Activated CD4-positive, alpha-beta T cell treated with anti-CD3 and anti-CD28 coated beads for 1 hour (primary cell): ENCODE measurements at places on chromosomes 7 and 10.

GRCh38 chr10:93993414-93993781, 333 bp upstream of the PLCE1 start:
- no peak for DNase-seq

DNA sequence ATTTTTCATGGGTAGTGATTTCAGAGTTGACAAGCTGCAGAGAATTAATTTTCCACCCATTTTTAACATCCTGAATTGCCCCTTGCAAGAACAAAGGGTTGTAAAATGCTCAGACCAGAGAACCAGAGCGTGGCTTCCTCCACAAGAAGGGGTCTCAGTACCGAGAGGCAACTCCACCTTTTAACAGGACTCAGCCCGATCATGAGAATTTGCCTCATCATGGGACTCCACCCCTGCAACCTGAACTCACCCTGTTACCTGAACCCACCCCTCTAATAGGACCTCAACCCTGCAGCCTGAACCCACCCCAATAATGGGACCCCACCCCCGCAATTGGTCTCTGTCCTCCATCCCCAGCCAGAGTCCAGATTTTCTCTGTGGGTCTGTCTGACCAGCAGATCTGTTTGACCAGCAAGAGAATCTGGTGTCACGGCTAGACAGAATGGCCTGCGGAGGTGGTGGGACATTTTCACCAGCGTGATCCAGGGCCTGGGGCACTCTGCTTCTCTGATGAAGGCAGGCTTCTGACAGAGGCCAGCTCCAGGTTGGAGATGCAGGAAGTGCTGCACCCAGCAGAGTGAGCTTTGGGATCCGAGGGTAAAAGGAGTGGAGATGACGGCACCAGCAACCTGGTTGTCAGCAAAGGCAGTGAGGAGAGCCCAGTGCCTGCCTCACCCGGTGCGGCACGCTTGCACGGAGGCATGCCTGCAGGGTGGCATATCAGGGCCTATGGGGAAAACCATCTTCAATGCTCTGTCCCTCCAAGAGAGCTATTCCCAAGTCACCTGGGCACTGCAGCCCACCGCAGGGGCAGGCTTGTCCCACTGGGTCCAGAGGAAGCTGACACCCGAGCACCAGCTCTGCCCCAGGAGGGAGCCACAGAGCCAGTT, 136.6 kb downstream of the TCERG1L start:
- no peak for DNase-seq

GRCh38 chr7:12609561-12609960, 39.0 kb downstream of the SCIN start:
- DNase-seq: no peak

DNA sequence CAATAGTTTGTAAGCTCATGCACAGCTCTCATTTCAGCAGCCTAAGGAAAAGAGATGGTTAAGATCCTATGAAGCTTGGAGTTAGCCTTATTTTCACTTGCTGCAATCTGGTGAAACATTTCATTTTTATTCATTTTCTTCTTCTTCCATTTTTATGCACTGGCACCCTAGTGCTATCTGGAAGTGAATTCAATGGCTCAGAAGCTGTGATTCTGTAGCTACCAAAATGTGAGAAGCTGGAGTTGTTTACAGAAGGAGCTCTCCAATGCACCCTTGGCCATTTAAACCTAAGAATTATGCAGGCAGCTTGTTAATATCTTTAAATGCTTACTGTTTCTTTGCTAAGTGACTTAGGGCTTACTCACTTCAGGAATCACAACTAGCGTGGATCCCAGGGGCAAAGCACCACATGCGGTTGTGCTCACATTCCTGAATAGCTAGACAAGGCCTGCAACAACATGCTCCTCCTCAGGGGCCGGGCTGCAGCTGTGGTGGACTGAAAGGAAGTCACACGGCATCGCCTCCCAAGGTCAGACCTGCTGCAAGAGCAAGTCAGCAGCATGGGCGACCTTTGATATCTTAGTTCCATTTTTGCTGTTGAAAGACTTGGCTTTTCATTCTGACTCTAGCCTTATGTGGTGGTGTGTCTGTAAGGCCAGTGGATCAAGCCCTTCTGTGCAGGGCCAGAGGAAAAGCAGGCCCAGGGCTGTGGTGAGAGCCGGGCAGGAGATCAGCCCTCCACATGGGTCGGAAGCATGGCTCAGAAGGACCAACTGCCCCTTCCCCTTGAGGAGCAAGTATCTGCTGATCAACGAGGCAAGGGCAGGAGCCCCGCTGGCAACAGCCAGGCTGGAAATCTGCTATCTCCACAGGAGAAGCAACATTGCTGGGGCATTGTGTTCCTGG, 91.9 kb upstream of the MBL2 start:
- DNase-seq: no peak

GRCh38 chr7:155469-155900, 36.9 kb upstream of the FAM20C start:
- DNase-seq: no peak

DNA sequence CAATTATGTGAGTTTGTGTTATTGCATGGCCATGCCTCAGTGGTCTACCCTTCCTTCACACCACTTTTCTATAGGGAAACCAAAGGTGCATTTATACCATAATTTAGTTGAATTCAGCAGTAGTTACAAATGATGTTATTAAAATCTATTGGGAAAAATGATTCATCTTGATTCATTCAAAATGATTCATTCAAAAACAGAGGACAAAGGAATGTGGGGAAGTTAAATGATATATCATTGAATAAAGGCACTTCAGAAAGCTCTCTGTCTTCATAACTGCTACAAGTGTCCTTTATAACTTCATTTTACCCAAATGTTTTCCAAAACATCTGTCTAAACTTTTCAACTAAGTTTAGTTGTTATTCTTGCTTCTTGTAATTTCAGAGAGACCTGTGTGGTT, 722.9 kb downstream of the GRM8 start:
- no peak for DNase-seq

DNA sequence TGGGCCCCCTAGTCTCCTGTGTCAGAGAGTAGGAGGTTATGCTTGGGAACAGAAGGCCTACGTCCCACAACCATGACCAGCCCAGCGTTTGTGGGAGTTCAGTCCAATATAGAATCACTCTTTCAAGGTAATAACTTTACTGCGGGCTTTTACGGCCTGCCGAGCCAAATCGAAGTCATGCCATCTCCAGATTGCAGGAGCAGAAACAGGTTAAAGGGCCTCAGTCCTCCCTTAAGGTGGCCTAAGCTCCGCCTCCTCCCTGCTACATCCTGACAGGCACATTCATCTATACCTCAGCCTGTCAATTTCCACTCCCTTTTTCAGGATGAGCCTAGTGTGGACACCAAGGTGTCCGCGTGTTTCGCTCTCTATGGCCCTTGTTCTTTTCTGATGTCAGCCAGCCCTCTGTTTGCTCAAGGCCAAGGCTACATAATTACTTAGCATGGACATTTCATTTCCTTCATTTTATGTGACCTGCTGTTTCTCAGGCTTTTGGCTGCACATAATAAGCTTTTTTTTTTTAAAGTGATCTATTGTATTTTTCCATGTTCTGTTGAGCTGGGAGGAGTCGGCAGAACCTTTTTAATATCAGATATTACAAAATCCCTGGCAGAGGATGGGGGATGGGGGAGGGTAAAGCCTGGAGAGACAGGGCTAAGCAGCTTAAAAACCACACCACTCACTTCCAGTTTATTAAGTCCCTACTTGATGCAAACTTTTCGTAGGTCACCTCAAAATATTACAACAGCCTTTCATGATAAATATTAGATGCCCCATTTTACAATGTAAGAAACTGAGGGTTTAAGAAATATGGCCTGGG, 84.6 kb downstream of the CACNB2 start:
- no peak for DNase-seq

DNA sequence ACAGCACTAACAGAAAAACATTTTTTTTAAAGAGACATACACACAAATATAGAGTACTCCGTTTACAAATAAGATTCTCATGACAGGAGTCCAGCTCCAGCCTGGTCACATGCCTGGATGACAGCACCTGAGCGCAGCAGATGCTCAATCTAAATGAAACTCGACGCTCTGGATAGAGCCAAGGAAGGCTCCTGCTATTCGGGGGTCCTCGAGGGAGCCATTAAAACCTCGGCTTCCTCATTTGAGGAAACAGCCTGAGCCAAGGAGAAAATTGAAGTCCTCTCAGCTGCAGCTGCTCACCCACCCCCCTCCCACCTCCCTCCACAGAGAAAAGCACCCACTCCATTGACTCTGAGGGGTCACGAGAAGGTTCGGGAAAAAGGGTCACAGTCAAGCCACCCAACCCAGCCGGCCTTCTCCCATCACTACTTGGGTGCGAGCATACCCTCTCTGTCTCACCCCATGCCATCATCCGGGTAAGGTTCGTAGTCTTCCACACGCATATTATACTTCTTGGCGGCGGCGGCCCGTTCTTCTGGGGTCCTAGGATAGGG, 673 bp downstream of the NDUFB8 start:
- DNase-seq: no peak

DNA sequence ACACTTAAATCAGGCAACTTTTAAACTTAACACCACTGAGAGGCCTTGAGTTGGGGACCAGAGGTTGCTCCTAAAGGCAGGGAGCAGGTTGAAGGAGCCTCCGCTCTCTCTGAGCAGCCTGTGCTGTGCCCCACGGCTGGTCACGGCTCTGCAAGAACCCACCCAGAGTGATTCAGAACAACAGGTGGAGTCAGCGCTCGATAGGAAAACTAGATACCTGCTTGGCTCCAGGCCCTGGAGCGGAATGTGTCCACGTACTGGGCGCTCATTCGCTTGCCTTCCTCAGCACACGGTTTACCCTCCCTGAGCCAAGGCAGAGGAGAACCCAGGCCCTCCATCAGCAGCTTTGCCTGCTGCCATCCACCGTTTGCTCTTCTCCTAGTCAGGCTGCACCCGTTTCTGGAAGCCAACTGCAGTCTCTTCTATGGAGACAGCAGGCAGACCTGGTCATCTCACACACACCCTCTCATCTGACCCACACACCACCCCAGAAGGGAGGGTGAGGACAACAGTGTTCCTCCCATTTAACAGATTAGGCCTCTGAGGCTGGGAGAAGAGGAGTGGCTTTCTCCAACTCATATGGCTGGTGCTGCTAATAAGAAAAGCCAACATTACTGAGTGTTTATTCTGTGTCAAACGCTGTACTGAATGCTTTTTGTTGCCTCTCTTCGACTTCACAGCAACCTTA, 37.6 kb upstream of the PDCD4 start:
- no peak for DNase-seq

DNA sequence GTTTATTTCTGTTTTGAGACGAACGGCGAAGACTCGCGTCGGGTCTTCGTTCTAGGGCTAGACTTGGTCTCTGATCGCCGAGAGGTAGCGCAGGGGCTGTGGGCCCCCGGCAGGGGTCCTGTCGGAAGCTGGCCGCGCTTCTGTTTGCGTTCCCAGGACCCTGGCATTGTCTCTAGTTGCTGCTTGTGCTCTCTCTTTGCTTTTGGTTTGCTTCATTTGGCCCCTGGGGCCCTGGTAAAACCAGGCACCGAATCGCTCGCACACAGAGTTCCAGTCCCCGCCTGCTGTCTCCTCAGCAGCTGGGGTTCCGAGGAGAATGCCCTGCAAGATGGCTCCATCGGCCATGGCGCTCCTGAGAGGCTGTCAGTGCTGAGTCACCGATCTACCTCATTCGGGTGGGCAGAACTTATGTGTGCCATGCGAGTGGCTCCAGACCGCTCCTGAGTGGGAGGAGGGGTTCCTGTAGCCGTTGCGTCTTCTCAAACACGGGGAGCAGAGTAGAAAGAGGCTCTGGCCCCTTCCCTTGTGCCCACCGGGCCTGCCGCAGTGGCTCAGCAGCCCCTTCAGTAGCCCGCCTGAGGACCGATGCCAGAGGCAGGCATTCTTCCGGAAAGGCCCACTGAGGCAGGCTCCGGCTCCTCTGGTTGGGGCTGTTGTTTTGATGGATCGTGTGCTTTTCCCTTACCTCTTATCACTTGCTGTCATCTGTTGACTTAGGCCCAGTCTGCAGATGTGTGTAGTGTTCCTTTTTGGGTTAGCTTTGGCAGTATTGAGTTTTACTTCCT, 826 bp downstream of the CHPF2 start:
- DNase-seq: peak; percentile 57

- no peak for DNase-seq
These were observed 264.7 kb upstream of the PPP2R2D start for GRCh38 chr10:131636116-131636515.

- DNase-seq: no peak
These were observed 103.1 kb downstream of the SEMA3C start for GRCh38 chr7:80815733-80816132.

GRCh38 chr10:110006358-110007160, 1.2 kb upstream of the ADD3 start:
- DNase-seq: no peak

- no peak for DNase-seq
These were observed 24.2 kb downstream of the MGMT start for GRCh38 chr10:129491123-129491734.

DNA sequence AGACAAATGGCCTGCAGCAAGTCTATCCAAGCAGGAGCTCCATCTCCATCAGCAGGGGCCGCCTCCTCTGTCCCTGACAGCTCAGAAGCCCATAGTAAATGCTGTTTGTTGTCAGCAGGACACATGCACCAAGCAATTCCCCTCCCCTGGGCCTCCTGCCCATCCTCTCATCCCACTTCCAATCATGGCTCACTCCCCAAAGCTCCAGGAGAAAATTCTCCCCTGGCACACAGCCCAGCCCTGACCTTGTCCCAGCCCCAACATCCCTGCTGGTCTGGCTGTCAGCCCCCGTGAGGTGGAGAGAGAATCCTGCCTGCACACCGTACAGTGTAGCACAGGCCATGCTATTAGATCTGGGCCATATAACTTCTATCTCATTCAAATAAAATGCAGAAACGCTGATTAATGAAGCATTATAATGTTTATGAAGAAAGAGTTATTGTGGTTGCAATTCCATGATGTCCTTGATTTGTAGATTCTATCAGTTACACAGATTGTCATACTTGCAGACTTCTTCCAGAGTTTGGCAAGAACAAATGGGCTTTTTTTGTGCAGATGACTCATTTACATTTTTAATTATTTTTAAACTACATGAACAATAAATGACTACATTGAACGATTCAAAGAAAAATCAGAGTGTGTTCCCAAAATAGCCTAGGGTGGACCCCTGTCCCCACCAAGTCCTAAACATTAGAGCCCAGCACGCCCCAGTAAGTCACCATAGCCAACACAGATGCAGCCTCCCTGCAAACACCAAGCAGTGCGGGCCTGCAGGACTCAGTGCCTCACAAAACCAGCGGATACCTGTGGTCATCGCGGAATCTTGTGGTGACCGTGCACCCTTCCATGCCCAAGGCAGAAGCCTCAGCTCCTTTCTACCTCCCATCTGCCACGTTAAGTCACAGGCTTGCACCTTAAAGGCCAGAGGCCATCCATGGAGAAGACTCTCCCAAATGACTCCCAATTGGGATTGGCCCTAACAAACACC, 70.1 kb downstream of the COBL start:
- no peak for DNase-seq

- no peak for DNase-seq
These were observed 60.5 kb upstream of the HELLS start for GRCh38 chr10:94485094-94485493.

DNA sequence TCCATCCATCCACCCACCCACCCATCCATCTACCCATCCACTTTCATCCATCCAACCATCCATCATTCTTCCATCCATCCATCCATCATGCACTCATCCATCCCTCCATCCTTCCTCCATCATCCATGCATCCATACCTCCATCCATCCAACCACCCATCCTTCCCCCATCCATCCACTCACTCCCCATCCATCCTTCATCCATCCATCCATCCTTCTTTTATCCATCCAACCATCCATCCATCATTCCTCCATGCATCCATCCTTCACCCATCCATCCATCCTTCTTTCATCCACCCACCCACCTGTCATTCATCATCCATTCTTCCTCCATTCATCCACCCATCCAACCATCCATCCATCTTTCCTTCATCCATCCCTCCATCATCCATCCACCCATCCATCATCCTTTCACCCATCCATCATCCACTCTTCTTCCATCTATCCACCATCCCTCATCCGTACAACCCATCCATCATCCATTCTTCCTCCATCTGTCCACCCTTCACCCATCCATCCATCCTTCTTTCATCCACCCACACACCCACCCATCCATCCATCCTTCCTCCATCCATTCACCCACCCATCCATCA, 428.2 kb downstream of the DNAJB6 start:
- DNase-seq: no peak
